ENCODE measurements at places on chromosomes 4 and X.

GRCh38 chr4:78553529-78554060 lies 2.0 kb downstream of the ANXA3 start:
- no peak for DNase-seq

GRCh38 chr4:26238778-26239679 lies 81.8 kb upstream of the RBPJ start:
- DNase-seq, result no peak

GRCh38 chr4:10750714-10751113 lies 66.1 kb upstream of the CLNK start:
- no peak for DNase-seq

GRCh38 chr4:67632492-67632891 lies 68.5 kb downstream of the UBA6 start:
- DNase-seq, result no peak

DNA sequence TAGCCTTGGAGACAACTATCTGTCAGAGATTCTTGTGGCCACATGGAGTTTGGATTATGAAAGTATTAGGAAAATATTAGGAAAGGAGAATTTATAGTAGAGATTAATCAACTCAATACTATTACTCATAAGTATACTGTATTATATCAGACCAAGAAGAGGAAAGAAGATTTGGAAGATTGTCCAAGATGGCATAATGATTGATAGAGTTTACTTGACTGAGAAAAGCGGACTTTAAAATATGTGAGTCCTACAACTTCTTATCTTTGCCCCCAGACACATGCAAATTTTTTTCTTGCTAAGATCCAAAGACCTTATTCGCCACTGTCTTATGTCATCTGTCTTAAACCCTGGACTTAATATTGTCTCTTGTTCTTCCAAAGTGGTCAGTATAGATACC lies 54.8 kb upstream of the SHISA3 start:
- no peak for DNase-seq

GRCh38 chrX:79161655-79162054 lies 17.2 kb downstream of the GPR174 start:
- DNase-seq, result no peak

DNA sequence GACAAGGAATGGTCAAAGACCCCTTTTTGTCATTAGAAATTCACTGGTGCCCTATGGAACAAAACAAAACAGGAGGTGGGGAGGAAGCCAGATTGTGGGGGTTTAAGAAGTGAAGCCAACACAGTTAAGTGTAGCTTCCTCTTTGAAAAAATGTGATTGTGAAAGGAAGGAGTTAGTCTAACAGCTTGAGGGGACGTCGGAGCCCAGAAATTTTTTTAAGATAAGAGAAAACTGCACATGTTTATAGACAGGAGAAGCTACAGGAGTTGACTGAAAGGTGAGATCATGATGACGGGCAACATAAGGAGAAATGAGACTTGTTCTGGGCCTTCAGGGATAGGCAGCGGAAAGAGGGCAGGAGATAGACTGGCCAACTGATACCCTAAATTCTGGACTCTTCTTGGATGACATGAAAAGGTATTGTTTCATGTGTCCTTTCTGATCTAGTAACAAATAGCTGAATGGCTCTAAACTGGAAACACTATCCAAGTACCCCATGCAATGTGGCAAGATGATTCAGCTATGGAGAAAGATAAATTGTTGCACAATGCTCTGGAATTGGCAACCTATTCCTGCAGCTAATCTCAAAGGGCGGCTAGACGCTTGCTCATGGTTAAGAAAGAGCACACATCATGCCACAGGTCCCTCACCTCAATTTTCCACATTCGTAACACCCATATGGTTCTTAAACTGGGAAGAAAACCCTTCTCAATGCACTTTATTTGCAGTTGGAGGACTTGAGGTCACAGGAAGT lies 3.7 kb upstream of the HDAC8 start:
- no peak for DNase-seq

DNA sequence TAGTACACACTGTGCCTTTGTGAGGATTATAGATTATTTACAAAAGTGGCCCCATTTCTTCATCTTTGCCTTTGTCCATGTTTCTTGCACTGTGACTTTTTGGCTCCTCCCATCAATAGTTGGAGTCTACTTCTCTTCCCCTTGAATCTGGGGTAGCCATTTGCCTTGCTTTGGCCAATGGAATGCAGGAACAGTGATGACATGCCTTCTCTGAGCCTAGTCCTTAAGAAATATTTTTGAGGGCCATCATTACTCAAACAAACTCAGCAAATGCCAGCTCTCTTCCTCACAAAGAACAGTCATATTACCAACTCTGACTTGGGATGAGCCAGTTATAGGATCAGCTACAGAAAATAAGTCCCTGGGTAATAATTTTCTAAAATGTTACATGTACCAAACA lies 189.6 kb downstream of the FRMPD4 start:
- DNase-seq, result no peak

DNA sequence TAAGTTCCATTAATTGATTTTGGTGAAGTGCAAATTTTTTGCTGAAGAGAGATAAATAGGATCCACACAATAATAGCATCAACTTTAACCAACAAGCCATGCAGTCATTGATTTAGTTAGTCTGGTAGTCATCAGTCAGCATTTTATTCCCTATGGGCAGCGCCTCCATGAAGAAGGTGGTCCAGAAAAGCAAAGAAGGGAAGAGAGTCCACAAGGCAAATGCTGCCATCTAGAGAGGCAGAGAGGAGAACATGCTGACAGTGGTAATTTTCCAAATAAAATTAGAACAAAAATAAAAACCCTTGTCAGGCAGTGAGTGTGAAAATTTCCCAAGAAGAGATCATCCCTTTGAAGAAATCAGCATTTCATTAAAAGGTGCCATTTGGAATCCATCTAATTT lies 366.7 kb upstream of the FAM241A start:
- no peak for DNase-seq

DNA sequence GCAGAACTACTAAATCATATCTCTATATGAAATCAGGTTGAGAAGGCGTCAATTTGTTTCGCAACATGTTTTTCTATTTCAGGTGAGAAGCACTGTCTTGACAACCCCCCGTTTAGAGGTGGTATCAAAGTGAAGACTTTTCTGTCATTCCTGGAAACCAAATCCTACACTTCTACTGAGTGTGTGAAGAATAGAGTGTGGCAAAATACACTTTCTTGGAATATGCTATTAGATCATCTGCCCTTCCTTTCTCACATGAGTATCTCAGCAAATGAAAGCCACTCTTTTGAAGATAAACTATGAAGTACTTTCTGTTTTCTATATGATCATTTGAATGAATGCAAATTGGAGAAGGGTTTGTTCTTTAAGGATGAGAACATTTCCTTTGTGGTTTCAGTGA lies 174.0 kb upstream of the FMR1 start:
- DNase-seq, result no peak

GRCh38 chr4:181793096-181793495 lies 450.1 kb upstream of the TENM3 start:
- DNase-seq, result no peak

DNA sequence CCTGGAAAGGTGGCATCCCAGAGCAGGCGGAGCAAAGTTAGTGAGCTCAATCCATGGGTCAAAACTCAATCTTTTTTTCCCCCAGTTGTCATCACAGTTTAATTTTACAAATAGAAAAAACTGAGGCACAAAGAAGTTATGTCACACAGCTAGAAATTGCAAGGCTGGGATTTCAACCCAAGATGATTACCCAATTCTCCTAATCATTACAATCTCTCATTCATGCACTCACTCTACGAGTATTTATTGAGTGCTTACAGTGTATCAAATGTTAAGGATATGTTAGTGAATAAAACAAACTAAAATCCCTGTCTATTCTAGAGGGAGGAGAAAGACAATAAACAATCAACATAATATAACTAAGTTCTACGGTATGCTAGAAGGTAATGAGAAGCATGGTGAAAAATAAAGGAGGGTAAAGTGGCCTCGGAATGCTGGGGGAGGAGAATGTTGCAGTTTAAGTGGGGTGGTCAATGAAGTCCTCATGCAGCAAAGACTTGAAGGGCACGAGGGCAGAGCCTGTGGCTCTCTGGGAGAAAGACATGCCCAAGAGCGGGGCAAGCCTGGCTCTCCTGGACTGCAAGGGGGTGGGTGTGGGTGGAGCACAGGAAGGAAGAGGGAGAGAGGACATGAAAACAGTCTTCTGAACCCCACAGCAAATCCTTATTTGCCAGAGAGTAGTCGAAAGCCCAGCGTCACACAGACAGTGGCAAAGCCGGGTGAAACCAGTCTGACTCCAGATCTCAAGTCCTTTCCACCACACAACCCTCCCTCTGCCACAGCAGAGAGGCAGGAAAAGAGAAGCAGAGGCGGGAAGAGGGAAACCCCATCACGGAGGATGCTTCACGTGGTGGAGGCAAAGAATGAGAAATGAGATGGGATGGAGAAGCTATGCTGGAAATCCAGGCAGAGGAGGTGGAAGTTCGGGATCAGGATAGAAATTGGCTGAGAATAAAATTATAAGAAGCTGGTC lies 48.3 kb downstream of the RAB33B start:
- DNase-seq, result no peak

DNA sequence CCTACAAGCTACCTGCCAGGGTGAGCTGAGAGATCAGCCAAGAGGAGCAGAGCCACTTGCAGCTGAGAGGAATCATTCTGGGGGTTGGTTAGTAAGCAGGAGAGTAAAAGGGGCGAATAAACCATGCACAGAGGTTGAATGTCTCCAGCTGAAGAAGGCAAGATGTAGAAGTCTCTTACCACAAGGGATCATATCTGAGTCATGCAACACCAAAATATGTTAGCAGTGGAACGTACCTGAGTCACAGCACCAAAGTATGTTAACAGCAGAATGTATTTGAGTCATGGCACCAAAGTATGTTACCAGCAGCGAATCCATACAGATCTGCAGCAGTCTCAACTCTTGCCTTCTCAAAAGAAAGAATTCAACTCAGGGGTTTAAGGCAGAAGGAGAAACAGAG lies 29.9 kb downstream of the C4orf51 start:
- no peak for DNase-seq

- DNase-seq, result no peak
Observed at GRCh38 chr4:148630051-148630450, 187.8 kb upstream of the NR3C2 start.

DNA sequence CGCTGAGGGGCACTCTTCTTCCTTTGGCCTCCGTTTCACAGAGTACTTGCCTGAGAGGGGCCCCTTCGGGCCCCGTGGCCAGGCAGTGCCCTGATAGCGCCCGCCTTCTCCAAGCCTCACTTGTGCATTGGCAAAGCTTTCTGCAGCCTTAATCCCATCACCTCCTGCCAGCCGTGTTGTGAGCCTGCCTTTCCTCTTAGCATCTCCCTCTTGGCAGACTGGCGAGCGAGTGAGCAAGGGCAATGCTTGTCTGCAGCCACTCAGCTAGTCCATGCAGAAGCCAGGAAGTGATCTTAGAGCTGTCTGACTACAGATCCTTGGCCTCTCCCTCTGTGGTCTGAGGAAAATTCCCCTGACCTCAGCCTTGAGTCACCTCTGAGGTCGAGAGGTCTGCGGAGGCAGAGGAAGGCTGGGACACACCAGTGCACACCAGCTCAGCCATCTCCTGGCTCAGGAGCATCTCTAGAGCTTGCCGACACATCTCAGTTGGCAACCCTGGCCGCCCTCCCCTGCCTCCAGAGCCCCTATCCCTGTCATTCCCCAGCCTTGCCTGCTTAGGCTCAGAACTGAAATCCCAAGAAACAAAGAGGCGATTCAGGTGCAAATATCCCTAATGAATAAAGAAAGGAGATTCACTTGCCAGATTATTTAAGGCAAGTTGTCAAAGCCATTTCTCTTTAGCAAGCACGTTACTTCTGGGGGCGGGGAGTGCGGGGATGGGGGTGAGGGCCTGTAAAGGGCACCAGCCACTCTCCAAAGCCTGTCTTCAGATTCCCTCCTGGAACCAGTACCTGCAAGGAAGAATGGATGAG lies 143.5 kb upstream of the MAMLD1 start:
- DNase-seq, result no peak

DNA sequence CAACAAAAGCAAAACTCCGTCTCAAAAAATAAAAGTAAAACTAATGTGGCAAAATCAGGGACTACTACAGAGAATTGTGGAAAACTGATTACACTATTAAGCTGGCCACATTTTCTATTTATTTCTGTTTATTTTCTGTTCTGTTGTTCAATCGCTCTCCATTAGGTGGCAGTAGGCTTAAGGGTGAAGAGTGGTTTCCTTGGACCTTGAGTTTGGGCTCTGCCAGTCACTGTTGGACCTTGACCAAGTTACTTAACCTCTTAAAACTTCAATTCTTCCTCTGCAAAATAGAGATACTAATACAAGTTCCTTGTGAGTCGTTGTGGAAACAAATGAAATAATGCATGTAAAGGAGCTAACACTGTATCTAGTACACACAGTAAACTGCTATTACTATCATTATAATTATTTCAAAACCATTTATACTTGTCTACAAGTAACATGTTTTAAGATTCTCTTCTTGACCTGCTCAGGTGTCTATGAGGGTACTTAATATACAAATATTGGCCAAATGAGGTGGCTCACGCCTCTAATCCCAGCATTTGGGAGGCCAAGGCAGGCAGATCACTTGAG lies 15.2 kb downstream of the HSD17B11 start:
- DNase-seq, result no peak

GRCh38 chr4:54066088-54066415 lies 1.6 kb upstream of the CHIC2 start:
- DNase-seq, result no peak

- no peak for DNase-seq
Observed at GRCh38 chrX:45822124-45822523, 621.4 kb upstream of the DIPK2B start.

DNA sequence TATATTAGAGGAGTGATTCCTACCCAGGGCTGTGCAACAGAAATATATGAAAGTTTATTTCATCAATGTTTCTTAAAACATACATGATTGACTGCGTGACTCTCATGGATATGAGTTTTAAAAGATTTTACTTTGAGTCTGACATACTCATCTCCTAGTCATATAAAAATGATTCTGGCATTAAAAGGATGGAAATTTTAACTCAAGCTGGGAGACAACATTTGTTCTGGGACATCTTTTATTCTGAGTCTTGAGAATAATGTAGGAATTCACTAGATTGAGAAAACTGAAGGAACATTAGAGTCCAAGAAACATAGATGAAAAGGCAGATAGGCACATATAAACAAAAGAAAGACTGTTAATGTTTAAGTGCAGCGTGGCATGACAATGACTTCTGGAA lies 649.6 kb downstream of the SPRY1 start:
- no peak for DNase-seq

DNA sequence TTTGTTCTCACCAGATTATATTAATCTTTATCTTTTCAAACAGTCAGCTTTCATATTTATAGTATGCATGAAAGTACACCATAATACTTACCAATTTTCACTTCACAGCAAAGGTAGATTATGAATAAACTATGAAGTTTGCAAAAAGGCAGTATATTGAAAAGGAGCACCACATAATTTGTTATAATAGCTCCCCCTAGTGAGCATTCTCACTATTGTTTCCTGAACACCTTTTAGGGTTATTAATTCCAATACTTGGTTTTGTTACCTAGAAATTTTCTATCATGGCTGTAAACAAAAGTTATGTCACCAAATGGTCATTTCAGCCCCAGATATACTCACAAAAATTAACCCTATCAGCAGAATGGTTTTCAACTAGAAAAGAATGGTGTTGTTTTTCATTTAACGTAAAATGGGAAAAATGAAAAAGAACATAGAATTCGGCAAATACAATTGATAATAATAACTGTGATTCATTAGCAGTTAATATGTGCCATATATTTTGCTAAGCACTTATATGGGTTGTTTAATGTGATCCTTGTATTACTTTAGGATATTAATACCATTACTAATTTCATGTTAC lies 30.2 kb upstream of the NKX6-1 start:
- no peak for DNase-seq

GRCh38 chrX:13220916-13221315 lies 98.9 kb downstream of the ATXN3L start:
- no peak for DNase-seq

Measured in stimulated activated CD8-positive, alpha-beta memory T cell treated with anti-CD3 and anti-CD28 coated beads, Interleukin-15, amount 100 ng/mL, for 1 hour (primary cell).